Smooth muscle cell of the pulmonary artery (primary cell): ENCODE measurements at places on chromosomes 1 and 21. TPM values are rescaled to one million over a fixed set of nuclear protein-coding genes. Genes with fewer than 3 reads are reported as not detected.

Gene FOXO6
- 0.10 TPM in 1 of 2 replicates, not detected in the other for total RNA-seq

Gene B4GALT2
- 116 and 142 TPM in 2 replicates for total RNA-seq

Gene FHL3
- 24.6 and 26.9 TPM in 2 replicates for total RNA-seq

Gene TRABD2B
- total RNA-seq, result 0.10 and 0.59 TPM in 2 replicates

Gene OR2T35
- total RNA-seq, result not detected in 2 replicates

Gene AKR7A3
- total RNA-seq, result 0.33 and 0.59 TPM in 2 replicates
